ENCODE measurements at places on chromosomes 4 and X.
A peak's percentile ranks its signal among the peaks of the same experiment; 100 is the strongest.

GRCh38 chr4:185911556-185912064 is 99.6 kb upstream of the SORBS2 start:
- no peak for DNase-seq

DNA sequence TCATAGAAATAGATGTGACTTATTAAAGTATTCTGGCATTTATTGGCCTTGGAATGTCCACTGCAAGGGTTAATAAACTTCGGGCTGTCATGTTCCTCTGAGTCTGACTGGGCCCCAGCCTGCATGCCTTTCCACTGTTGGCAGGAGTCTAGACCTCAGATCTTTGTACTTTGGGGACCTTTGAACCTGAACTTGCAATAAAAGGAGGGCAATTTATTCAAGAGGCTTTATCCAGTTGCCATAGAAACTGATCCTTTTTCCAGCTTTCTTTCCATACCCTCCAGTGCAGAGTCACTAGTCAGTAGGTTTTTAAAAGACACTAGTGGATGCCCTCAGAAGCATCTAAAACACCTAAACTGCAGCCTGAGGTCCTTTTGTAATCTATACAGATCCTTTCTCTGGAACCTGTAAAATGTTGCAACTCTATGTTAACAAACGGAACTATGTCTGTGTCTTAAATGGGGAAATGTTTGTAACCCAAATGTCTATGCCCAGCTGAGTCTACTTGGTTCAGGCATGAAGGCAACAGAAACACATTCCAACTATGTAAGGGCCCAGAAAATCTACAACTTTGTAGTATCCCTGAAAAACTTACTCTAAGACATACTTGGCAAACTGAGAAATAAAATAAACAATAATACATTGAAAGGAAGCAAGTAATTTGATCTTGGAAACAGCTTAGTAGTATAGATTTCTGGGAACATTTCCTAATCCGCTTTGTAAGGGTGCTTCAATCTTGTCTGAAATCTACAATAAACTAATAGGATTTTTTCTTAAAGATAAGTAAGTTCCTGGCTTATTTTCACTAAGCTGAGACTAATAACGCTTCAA is 41.5 kb downstream of the SOWAHB start:
- no peak for DNase-seq

- DNase-seq: no peak
These were observed 8.1 kb downstream of the MBNL3 start for GRCh38 chrX:132480581-132481203.

- DNase-seq: no peak
These were observed 509.3 kb downstream of the CENPC start for GRCh38 chr4:67035986-67036385.

- DNase-seq: no peak
These were observed 338 bp upstream of the KLHL2 start for GRCh38 chr4:165207016-165207430.

- DNase-seq: no peak
These were observed 207.0 kb downstream of the NSUN7 start for GRCh38 chr4:40956721-40957255.

DNA sequence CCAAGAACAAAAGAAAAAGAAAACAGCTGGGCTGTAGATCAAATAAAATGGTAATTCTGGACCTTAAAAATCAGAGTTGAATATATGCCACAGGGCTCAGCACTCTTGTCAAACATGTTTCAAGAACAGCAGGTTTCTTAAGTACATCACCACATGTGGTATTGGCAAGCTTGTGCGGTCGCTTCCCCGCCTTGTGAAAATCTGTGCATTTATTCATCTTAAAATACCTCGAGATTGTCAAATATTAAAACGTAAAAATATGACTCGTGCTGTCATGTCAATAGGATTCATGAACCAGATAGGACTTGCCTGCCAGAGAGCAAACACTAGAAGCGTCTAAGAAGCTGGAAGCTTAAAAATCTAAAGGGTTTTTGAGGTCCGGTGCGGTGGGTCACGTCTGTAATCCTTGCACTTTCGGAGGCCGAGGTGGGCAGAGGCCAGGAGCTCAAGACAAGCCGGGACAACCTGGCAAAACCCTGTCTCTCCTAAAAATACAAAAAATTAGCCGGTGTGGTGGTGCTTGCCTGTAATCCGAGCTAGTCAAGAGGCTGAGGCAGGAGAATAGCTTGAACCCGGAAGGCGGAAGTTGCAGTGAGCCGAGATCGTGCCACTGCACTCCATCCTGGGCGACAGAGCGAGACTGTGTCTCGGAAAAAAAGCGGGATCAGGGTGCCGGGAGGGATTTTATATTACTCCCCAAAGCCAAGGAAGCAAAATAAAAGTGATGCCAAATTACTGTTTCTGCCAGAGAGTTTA is 40.2 kb upstream of the TMEM154 start:
- DNase-seq: no peak

DNA sequence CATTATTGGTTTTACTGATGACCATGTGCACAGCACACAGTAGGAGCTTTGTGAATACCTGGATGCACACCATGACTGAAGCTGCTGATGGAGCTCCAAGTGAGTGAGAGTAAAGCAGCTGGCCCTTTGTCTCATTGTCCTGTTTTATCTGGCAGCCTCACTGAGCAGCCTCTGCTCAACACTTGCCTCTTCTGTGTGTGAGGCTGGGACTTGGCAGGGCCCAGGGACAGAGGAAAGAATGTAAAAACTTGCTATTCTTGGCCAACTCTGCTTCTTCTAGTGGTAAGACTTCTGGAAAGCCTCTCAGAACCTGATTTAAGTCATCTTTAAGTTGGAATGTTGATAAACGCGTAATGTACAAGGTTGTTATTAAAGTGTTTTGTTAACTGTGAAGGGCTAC is 61.4 kb downstream of the BEX1 start:
- no peak for DNase-seq

DNA sequence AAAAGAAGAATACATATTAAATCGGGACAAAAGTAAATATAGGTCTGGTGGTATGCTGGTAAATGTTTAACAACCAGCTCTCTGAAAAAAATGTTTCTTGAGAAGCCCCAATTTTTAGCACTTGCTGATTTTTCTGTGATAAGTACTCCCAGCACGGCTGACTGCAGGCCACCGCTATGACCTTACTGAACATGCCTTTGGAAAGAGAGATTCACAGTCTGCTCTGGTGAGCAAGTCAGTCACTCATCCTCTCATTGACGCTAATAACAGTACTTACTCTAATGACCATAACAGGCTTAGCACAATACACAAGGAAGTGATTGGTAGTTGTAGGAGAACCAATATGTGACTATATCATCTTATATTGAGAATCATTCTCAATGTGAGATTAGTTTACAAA is 98.9 kb upstream of the BLTP1 start:
- no peak for DNase-seq

GRCh38 chrX:136711147-136711546 is 63.2 kb downstream of the CD40LG start:
- peak; percentile 24 for DNase-seq

- peak; percentile 25 for DNase-seq
These were observed 15.1 kb upstream of the NKX3-2 start for GRCh38 chr4:13559413-13559812.

- DNase-seq: no peak
These were observed 115.1 kb upstream of the DKK2 start for GRCh38 chr4:107151173-107151572.

- no peak for DNase-seq
These were observed 88.0 kb downstream of the LEF1 start for GRCh38 chr4:108080747-108081146.

All from endothelial cell (in vitro differentiated cells).